ENCODE measurements at places on chromosomes 7 and 10.

- no peak overlapping the region for H3K27ac ChIP-seq
- H3K36me3 ChIP-seq = no peaks in the 10 kb centered on the region
- DNase-seq = no peak
- no peaks in the 10 kb centered on the region for H3K4me1 ChIP-seq
- H3K27me3 ChIP-seq = no peaks in the 10 kb centered on the region
Observed at GRCh38 chr7:6725003-6725402, 18.3 kb upstream of the ZNF12 start.

GRCh38 chr7:2814946-2815874 is 28.9 kb downstream of the GNA12 start:
- H3K27ac ChIP-seq = no peak overlapping the region
- no peak for DNase-seq
- H3K4me1 ChIP-seq = peaks cover 51% of the 10 kb centered on the region
- no peak overlapping the region for H3K4me3 ChIP-seq

GRCh38 chr7:3207387-3207902 is 93.6 kb upstream of the SDK1 start:
- no peaks in the 10 kb centered on the region for H3K36me3 ChIP-seq
- H3K27me3 ChIP-seq = no peaks in the 10 kb centered on the region
- H3K4me3 ChIP-seq = no peak overlapping the region
- no peak overlapping the region for H3K27ac ChIP-seq
- DNase-seq = no peak

GRCh38 chr7:144729226-144729625 is 106.6 kb downstream of the TPK1 start:
- no peak for DNase-seq
- H3K27ac ChIP-seq = no peak overlapping the region

DNA sequence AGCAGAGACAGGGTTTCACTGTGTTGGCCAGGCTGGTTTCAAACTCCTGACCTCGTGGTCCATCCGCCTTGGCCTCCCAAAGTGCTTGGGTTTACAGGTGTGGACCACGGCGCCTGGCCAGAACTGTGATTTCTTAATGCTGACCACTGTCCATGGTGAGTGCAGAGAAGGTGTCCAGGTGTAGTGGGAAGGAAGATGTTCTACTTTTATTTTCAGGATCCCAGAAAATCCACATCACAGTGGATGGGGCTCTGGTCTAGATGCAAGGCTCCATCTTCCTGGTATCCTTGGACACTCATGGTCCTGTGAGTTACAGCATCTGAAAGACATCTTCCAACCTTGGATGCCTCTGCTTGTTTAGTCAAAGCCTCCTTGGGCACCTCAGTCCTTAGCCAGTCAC is 92.7 kb downstream of the CCDC3 start:
- H3K4me3 ChIP-seq = no peak overlapping the region
- no peaks in the 10 kb centered on the region for H3K4me1 ChIP-seq
- H3K27ac ChIP-seq = no peak overlapping the region

- H3K4me3 ChIP-seq = no peak overlapping the region
- H3K36me3 ChIP-seq = no peaks in the 10 kb centered on the region
Observed at GRCh38 chr10:5560142-5560816, 35.5 kb downstream of the CALML3 start.

DNA sequence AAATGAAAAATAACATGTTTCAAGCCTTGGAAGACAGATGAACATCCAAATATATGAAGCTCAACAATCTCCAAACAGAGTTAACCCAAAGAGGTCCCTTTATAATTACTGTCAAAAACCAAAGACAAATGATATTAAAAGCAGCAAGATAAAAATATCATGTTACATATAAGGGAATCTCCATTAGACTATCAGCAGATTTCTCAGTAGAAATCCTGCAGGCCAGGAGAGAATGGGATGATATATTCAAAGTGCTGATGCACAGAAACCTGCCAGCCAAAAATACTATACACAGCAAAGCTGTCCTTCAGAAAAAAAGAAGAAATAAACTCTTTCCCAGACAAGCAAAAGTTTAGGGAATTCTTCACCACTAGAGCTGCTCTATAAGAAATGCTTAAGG is 41.0 kb downstream of the AASS start:
- H3K4me1 ChIP-seq = no peaks in the 10 kb centered on the region
- no peaks in the 10 kb centered on the region for H3K27me3 ChIP-seq
- H3K4me3 ChIP-seq = no peak overlapping the region
- no peak overlapping the region for H3K27ac ChIP-seq

DNA sequence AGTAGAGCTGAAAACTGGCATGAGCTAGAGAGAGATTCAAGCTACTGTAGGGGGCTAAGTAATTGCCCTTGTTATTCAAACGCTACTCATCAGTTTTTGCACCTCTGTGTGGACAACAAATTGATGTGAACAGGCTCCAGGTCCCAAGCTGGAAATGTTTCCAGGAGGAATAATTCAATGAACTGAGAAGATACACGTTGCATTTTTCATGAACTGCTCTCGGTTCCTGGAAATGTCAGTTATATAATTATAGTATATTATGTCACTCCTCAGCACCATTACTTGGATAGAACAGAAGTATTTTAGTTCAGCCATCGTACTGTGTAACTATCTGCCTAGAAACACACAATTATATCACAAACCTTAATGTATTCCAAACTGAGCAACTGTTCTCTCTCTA is 65.9 kb upstream of the A1CF start:
- no peaks in the 10 kb centered on the region for H3K36me3 ChIP-seq
- no peaks in the 10 kb centered on the region for H3K4me1 ChIP-seq
- no peak overlapping the region for H3K27ac ChIP-seq

GRCh38 chr7:48992816-48993215 is 68.5 kb downstream of the CDC14C start:
- no peak for DNase-seq
- no peaks in the 10 kb centered on the region for H3K36me3 ChIP-seq
- no peaks in the 10 kb centered on the region for H3K4me1 ChIP-seq
- H3K27ac ChIP-seq = no peak overlapping the region

GRCh38 chr10:3339531-3339950 is 167.0 kb upstream of the PITRM1 start:
- H3K27me3 ChIP-seq = no peaks in the 10 kb centered on the region
- H3K36me3 ChIP-seq = no peaks in the 10 kb centered on the region
- H3K4me3 ChIP-seq = no peak overlapping the region
- no peaks in the 10 kb centered on the region for H3K4me1 ChIP-seq

DNA sequence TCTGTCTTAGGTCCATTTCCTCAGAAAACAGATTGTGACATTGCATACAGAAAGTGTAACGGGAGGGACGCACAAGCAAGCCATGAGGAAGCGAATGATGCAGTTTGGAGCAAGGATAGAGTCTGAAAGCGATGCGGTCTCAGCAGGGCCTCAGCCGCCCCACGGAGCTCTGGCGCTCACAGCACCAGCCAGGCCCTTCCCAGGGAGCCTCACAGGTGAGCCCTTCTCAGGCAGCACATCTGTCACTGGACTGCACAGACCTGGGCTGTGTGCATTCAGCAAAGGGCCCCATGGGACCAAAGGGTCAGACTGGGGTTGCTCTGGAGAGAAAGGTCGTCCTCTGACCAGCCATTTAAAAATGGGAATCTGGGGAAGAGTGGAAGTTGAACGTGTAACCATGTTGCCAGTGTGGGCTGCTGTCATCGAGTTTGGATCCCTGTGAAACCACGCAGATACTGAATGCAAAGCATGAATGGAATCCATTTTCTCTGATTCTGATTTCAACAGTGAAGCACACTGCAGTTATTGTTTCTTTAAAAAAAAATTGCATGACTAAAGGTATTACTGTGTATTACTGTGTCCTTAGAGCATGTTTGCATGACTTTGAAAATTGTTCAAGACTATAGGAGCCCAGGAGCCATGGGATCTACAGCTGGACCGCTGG is 350.0 kb upstream of the AKR1E2 start:
- H3K4me3 ChIP-seq = no peak overlapping the region
- no peaks in the 10 kb centered on the region for H3K27me3 ChIP-seq
- H3K4me1 ChIP-seq = no peaks in the 10 kb centered on the region
